ENCODE measurements at places on chromosomes 2 and 18.

- no peak for DNase-seq
Measured at GRCh38 chr2:8566774-8567468, 114.9 kb upstream of the ID2 start.

- DNase-seq: peak; percentile 27
Measured at GRCh38 chr2:65456886-65457285, 24.5 kb upstream of the SPRED2 start.

DNA sequence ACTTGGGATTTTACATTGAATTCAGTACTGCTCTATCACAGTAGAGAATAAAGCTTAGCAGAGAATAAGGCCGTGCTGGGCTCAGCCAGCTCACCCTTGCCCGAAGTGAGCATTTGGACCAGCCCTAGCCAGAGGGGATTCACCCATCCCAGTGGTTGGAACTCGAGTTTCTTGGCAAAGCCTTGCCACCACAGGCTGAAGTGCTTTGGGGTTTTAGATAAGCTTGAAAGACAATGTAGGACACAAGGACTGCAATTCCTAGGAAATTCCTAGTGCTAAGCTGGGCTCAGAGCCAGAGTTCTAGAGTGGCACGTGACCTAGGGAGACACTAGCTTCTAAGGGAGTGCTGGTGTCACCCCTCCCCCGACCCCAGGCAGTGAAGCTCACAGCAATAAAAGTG is 28.0 kb downstream of the SERPINB11 start:
- peak; percentile 71 for DNase-seq

GRCh38 chr2:151544449-151544848 is 134.7 kb downstream of the RIF1 start:
- DNase-seq: no peak

GRCh38 chr2:217208867-217209266 is 349.0 kb upstream of the TNP1 start:
- no peak for DNase-seq

DNA sequence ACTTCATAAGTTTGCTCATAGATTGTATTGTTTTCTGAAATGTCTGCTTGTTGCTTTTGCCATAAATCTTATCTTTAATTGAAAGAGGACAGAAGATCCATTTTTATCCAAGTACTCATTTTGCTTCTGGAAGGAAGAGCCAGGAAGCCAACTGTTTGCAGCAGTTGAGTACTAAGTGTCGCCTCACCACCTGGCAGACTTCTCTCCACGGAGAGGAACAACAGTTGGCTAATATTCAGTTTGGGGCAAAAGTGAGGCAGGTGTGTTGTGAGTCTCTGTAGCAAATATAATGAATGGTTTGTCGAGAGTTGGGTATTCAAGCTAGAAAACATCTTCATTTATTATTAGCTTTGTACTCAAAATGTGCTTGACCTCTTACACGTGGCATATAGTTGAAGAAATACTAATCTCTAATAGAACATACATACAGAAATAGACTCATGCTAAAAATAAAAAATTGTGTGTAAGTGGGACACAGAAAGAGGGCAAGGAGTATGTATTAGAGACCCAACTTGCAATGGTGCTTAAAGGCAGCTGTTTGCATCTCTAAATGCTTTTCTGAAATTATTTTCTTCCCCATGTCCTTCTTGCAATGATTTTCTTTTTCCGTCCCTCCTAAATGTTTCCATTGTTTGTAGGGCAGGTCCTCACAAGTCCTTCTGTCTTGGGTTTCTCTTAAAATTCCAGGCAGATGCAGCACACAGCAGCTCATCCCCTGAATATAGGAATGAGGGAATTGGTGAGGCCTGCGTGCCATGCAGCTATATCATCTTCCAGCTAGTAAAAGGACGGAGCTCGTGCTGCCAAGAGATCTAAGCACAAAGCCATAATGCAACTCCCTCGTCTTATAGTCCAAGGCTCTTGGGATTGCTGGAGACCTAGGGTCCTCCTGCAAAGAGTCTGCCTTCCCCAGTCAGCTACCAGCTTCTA is 44.8 kb upstream of the MAP3K20 start:
- no peak for DNase-seq

DNA sequence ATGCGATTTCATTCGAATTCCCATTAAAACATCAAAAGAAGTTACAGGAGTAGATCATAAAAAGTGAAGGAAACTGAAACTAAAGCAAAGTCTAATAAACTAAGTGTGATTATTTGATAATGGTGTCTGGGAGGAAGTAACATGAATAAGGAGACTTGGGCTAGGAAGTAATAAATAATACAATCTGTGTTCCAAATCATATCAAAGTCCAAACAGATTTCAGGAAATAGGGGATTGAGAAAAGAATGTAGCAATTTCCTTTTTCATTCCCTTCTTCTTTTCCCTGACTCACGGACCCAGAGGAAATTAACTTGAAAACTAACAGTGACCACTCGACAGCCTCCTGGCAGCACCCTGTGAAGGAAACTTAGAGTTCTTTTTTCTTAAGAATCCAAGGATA is 758.4 kb upstream of the GCFC2 start:
- DNase-seq: no peak

DNA sequence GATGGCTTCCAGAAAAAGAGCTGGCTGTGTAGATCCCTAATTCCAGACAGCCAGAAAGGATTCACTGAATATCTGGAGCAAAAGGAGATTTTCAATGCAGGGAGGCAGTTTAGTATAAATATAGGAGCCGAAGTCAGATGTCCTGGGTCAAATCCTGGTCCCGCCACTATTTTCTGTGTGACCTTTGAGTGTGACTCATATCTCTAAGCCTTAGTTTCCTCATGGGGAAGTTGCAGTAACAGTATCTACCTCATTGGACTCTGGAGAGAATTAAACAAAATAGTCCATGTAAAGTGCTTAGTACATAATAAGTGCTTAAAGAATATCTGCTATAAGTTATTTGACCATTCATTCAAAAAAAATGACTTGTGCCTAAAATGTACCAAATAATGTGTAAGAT is 52.1 kb upstream of the ITGA6 start:
- no peak for DNase-seq

DNA sequence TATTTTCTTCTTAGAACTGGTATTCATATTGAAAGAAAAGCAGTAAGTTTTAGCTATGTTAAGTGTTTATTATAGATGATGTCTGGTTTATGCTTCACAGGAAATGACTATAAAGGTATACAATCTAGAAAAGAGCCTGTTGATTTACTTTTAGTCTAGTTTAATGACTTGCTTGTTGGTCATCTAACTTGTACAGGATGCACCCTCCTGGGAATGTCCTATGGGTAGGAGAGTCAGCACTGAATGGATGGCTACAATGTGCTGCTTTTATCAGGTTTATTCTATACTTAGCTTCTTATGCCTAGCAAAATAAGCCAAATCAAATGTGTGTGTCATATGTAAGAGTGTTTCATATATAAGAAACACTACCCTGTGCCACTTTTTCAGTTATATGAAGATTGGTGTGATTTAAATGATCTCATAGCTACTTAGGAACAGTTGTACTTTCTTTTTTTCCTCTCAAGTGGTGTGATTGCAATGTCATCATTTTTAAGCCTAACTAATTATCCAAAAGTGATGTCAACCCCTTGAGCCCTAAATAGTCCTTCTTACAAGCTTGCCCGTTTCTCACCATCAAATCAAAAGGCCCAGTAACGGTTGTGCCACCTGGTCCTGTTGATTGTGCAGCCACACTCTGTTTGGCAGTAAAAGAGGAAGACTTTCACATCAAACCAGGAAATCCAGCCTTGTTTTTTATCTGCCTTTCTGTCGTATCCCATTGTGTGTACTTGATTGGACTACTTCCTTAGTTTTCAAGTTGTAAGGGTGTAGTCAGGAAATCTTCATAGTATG is 176.0 kb downstream of the DIS3L2 start:
- DNase-seq: no peak
